ENCODE measurements at places on chromosomes 3 and 15.

DNA sequence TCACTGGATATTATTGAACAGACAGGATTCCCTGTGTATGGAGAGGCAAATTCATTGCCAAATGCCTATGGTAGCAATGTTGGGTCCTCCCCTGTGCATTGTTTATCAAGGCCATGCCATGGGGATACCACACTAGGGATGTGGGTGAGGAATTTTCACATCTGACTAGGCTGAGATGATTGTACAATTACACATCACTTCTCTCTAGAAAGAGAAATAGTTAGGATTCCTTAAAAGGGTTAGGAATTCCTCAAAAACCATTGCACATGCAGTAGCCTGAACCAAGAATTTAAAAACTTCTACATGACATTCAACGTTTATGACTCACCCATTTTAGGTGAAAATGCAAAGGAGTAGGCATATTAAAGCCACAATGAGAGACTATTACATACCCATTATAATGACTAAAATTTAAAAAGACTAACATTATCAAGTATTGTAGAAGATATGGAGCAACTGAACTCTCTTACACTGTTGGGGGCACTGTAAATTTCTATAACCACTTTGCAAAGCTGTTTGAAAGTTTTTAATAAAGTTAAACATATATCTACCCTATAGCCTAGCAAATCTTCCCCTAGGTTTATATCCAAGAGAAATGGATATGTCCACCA, 175.9 kb downstream of the THRB start:
- DNase-seq = no peak

DNA sequence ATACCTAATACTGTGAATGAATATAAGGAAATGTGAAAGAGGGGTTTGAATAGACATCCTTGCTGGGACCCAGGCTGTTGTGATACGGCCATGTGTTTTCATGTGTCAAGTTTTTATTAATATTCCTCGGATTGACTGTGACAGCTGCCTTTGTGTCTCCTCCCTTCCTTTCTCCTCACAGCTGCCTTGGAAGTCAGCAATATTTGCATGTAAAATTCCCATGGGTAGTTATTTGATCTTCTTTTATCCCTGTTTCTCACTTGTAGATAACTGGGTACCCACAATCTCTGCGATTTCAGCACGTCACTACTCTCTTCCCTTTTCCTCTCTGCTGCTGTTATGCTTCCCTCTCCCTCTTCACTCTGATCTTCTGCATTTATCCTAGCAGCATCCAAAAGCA, 9.4 kb downstream of the GPR156 start:
- no peak for DNase-seq

DNA sequence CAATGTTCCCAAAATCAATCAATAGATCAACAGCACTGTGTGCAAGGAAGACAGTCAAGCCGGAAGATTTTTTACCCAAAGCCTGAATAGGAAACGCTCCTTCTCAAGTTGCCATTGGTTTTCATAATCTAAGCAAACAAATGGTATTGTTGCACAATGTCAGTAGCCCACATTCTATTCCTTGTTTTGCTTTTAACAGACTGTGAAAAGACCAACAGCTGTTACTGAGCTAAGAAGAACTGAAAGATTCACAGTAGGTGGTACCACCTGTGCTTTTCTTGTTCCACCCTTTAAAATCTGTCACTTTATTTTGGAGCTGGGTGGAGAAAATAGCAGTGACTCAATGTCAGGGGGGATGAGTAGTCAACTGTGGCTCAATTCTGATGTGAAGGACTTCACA, 357.5 kb upstream of the CADM2 start:
- no peak for DNase-seq

DNA sequence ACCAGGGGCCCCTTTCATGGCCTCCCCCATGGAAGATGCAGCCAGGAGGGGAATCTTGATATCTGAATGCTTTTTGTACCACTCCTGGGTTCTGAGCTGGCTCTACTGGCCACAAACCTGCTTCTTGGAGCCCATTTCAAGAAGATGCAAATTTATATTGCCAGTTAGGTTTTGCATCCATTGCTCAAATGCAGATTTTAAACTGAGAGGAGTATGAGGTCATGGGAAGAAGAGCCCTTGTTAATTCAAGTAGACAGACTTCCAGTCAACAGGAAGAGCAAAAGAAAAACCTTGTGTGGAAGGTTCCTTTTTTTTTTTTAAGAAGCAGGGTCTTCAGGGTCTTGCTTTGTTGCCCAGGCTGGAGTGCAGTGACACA, 133.5 kb downstream of the PDZRN3 start:
- no peak for DNase-seq

GRCh38 chr15:66679657-66680108, 22.4 kb upstream of the SMAD6 start:
- DNase-seq = no peak

GRCh38 chr15:101093958-101094357, 157.9 kb downstream of the CHSY1 start:
- DNase-seq = no peak

GRCh38 chr15:56628893-56629532, 104.3 kb downstream of the ZNF280D start:
- no peak for DNase-seq

GRCh38 chr3:177358977-177359592, 161.8 kb upstream of the TBL1XR1 start:
- DNase-seq = no peak

- DNase-seq = no peak
Observed at GRCh38 chr15:35738370-35738769, 192.4 kb upstream of the DPH6 start.

DNA sequence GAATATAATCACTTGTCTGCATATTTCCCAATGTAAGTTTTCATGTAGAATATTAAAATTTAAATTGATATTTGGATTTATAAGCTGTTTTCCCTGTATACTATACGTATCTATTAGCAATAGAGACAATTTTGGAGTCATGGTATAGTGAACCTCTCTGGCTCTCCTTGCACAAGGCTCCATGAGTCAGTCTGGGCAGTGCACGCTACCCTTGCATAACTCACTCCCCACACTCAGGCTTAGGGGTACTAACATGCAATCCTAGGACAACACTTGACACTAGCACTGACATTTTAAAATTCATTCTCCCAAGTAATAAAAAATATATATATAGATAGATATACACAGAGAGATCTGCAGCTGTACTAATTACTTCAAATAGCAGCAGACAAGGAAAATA, 39.2 kb downstream of the SLC24A1 start:
- peak; percentile 54 for DNase-seq

- DNase-seq = no peak
Observed at GRCh38 chr3:98710067-98710659, 53.0 kb upstream of the ST3GAL6 start.

- DNase-seq = no peak
Observed at GRCh38 chr15:48001393-48002039, 119.3 kb upstream of the SLC24A5 start.

DNA sequence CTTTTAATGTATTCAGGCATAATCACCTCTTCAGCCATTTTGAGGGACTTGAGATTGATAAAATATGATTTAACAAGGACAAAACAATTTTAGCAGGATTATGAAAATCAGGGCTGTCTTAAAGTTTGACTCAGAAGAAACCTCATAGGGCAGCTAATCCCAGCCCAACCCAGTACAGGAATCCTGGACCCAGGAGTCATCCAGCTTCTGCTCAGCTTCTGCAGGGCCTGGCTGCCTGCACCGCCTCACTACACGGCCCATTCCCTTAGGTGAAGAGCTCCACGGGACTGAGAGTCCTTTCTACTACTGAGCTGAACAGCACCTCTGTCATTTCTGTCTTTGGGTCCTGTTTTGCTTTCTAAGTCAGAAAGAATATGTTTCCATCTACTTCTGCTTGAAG, 37.5 kb downstream of the ARHGAP31 start:
- DNase-seq = no peak

GRCh38 chr15:38307861-38308641, 55.4 kb downstream of the SPRED1 start:
- DNase-seq = no peak

DNA sequence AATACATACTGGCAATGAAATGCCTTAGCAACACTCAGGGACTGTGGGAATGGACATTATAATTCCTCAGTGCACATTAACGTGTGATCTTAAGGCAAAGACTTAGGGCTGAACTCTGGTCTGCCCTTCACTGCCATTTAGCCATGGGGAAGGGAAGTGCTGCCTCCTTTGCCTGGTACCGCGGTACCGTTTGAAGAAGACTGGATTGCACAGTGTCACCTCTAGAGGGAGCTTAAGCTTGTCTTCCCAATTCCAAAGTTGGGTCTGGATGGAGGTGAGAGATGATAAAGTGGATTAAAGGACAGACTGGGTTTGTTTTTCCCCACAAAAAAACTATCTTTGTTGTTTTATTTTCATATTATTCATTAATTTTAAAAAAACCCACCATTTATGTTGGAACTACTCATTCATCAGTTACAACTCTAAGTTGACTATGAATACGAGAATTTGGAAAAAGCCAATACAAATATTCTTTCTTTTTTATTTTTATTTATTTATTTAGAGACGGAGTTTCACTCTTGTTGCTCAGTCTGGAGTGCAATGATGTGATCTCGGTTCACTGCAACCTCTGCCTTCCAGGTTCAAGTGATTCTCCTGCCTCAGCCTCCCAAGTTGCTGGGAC, 60.0 kb upstream of the SYN2 start:
- DNase-seq = peak; percentile 48

DNA sequence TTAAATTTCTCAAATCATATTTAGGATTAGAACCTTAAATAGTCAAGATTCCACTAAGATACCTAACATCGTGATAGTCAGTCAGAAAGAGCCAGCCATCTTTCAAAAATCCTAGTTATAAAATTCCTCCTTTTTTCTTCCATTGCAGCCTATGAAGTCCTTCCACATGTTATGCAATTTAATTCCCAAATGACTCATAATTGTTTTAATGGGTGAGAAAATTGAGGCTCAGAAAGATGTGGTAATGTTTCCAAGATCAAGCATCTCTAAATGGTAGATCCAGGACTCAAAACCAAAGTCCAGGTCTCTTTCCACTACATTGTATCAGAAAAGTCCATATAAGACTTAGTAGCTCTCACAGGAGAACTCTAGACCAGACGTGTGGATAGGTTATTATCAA, 9.5 kb downstream of the CFAP44 start:
- DNase-seq = no peak

DNA sequence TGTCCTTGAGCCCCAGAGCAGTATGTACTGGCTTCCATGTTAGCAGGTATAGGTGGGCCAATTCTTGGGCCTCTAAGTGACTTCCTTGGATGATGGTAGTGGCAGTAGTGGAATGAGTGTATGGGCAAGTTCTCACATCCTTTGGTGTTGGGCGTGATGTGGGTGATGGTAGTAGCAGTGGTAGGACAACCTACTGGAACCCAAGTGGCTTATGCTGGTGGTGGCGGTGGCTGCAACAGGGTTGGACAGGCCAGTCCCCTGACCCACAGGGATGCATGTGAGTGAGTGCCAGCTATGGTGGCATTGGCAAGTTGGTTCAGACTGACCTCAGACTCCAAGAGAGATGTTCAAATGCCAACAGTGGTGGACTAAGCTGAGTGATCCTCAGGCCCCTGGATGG, 1228.2 kb downstream of the ROBO2 start:
- no peak for DNase-seq

DNA sequence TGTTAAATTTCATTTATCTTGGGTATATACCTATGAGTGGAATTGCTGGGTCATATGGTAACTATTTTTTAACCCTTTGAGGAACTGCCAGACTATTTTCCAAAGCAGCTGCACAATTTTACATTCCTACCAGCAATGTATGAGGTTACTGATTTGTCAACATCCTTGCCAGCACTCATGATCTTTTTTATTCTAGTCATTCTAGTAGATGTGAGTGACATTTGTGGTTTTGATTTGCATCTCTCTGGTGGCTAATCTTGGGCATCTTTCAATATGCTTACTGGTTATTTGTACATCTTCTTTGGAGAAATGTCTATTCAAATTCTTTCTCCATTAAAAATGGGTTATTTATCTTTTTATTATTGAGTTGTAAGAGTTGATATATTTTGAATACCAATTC, 21.3 kb upstream of the LRRC58 start:
- no peak for DNase-seq

DNA sequence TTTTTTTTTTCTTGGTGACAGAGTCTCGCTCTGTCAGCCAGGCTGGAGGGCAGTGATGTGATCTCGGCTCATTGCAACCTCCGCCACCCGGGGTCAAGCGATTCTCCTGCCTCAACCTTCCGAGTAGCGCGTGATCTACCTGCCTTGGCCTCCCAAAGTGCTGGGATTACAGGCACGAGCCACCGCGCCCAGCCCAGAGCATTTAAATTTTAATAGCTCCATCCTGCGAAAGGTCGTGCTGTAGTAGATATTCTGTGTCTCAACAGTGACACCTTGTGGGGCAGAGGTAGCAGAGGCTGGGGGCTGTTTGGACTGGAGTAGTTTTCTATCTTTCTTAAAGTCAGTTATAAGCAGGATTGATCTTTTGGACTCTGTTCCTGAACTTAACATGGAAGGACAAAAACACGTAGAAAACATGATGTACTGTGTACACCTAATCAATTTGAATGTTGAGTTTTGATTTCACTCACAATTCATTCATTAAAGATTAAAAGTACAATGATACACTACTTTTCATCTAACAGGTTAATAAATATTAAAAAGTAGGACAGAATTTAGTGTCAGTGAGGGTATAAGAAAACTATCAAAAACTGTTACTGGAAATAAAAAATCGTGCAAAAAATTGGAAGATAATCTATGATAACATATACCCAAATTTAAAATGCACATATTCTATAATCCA, 11.0 kb upstream of the PDCD6IP start:
- DNase-seq = peak; percentile 73

DNA sequence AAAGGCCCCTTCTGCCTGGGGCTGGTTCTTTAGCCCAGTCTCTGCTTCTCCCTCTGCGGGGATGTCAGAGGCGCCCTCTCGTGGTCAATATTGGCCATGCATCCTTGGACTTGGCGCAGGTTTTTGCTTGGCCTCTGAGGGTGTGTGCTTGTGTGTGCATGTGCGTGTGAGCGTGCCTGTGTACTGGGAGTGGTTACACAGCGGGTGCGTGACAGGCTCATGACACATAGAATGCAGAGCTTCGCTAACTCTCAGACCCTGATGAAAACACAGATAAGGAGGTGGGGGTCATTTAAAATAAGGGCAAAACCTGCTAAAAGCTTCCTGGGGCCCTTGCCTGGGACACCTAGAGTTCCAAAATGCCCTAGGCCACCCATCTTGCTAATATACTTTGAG, 160.9 kb downstream of the SMAD6 start:
- peak; percentile 83 for DNase-seq

GRCh38 chr15:78220713-78221112, 13.7 kb downstream of the ACSBG1 start:
- DNase-seq = no peak
